ENCODE measurements at places on chromosomes 12 and 14.

- no peak for DNase-seq
These were observed 18.0 kb downstream of the FMNL3 start for GRCh38 chr12:49689237-49689636.

- DNase-seq, result no peak
These were observed 138.8 kb upstream of the RASSF8 start for GRCh38 chr12:25819691-25820090.

DNA sequence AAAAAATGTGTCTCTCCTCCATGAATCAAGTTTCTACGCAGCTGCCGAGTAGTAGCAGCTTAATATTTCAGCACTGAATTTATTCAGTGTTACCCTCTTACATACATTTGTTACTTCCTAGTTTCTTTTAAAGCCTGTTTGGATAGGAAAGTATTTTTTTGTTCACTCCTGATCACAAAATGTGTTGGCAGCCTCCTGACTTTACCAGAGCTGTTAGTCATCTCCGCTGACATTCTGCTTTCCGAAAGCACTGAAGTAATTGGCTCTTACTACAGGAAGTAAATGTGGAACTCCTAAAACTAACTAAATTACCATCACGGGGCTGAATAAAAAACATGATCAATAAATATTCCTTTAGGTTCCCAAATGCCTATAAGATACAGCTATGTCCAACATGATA is 225.5 kb downstream of the EPS8 start:
- peak; percentile 82 for DNase-seq

DNA sequence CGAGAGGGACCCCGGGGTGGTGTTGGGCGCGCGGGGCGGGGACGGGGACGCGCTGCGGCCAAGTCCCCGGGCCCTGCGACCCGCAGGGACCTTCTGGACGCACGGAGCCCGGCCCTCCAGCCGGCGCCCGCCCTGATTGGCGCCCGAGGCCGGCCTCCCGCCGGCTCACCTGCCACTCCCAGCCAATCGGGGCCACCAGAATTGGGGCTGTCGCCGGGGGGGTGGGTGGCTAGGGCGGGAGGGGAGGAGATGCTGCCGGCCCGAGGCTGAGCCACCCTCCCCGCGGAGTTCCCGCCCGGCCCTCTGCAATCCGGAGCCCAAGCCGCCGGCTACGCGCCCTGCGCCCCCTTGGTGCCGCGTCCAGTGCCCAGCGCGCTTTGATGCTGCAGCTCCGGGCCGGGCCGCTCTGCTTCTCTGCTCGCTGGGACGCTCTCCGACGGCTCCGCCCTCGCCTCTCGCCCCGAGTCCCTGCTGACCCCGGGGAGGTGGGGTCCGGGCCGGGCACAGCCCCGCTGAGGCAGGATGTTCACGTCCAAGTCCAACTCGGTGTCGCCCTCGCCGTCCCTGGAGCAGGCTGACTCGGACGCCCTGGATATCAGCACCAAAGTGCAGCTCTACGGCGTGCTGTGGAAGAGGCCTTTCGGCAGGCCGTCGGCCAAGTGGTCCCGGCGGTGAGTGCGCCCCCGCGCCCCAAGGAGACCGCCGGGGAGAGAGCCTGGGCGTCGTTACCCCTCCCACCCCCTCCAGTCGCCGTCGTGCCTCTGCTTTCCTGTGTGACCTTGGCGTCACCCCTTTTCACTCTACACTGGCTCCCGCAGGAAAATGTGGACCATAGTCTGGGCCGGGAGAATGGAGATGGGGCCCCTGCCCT is at the start of gene PLEKHD1:
PLEKHD1 (plus strand) TSS at position 285 of the 871 bp plus-strand sequence; CDS start at position 523, 238 bp downstream.
- DNase-seq, result no peak

DNA sequence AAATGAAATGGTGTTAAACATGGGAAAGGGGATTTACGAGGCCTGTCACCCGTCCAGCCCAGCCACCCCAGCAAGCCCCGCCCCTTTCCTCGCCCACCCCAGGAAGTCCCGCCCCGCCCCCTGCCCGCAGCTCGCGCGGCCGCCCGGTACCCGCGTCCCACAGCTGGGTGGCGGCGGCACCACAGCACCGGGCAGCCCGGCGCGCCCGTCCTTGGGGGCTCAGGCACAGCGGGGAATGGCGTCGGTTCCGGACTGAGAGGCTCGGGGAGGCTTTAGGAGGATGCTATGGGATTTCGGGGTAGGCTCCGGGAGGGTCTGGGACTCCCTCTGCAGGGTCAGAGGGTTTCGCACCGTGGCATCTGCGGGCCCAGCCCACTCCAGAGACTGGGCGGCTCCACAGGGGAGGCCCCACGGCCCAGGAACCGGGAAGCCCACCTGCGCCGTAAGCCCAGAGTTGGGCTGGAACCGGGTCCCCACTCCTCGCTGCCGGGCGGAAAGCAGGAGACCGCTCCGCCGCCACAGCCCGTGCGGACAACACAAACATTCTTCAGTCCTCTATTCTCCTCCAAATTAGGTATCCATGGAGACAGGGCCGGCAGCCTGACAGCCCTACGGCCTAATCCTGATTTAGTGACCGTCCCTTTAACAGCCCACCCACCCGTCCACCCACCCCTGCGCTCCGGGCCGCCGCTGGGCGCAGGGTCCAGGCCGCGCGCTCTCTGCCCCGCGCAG is 1.4 kb downstream of the FIGNL2 start:
- DNase-seq, result no peak

GRCh38 chr14:101184104-101184455 is 280.6 kb upstream of the RTL1 start:
- no peak for DNase-seq

GRCh38 chr14:87434680-87435079 is 558.3 kb downstream of the GALC start:
- no peak for DNase-seq

DNA sequence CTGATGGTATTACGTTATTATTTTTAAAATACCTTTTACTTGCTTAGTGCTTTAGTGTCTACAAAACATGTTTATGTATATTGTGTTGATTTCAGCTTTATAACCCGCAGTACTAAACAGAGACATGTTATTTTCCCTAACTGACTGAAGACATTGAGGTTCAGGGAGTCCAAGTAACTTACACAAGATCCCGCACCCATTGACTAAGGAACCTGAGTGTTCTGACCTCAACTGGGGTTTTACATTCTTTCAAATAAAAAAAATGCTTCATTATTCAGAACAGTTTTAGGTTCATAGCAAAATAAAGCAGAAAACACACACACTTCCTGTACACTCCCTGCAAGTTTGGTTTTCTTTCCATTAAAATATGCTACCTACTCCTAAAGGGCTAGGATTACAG is 60.4 kb upstream of the METAP2 start:
- DNase-seq, result no peak

DNA sequence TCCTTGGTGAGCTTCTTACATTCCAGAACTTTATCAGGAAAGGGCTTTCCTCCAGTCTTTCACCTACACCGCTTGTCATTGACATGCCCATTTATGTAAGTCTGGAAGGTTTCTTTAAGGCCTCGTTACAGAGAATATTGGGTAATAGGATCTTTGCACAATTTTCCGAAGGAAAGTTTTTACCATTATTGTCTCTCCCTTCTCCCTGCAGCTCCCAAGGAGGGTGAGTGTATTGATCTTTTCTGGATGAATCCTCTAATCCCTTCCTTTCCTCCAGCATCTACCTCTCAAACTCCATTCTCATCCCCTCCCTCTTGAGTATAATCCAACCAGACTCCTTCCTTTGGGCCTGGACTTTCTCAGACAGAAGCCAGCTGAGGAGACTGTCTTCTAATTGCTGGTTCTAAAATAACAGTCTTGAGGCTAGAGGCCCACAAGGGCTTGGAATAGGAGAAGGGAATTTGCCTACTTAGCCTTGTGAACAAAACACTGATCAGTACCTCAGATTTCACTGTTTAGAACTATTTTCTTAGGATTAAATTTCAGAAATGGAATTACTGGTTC is 21.8 kb downstream of the WNK1 start:
- no peak for DNase-seq

DNA sequence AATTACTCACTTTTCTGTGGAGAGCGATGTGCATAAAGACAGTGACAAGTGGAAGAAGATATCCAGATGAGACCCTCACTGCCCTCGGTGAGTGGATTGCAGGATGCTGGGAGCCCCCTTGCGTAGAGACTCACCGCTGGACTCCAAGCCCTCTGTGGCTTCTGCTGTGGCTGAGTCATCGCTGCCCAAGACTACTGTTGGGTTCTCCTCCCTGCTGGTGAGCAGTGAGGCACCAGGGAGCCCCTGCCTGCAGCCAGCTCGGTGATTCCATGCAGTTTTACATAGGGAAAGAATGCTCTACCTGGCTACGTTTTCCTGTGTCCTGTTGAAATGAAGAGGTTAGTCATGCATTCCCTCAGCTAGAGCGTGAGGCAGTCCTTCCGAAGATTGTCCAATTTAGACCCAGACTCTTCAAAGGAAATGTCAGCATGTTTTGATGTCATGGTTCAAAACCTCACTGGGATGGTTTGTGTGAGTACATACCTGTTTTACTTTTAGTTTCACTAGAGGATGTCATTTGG is 28.2 kb downstream of the TRAF3 start:
- no peak for DNase-seq

Data from HCEC 1CT (cell line).